ENCODE measurements at places on chromosomes 3 and 15. TPM values are rescaled to one million over a fixed set of nuclear protein-coding genes. Genes with fewer than 3 reads are reported as not detected.

DNA sequence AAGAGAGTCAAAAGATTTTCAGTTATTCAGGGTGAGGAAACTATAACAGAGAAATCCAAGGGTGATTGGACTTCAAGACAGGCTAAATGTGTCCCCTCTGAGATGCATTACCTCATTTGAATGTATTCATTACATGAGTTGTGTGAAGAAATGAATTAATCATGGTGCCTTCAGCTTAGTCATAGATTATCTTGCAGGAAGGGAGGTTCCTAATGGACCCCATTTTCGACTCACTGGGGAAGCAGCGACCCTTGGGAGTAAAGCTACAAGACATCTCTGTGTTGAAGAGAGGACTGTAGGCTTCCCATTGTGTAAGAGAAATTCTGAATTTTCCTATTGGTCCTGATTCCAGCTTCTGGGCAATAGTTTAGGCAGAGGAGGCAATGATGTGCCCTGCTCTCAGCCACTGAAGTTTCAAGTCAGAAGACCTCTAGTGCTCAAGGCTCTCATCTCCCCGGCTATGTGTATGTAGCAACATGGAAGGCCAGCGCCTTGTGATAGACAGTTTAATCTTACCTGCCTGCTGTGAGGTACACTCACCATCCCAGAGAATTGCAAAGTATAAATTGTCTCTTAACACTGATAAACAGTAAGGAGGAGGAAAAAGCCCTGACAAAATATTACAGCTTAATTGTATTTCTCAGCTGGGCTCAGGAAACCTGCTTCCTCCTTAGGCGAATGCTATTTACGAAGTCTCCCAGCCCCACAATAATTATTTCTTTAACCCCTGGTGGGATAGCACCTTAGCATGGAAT lies 133.8 kb downstream of the PDCD6IP start:
- no peak for DNase-seq

GRCh38 chr15:53203454-53203853 lies 413.3 kb upstream of the ONECUT1 start:
- DNase-seq = no peak

- DNase-seq = no peak
These were observed 18.5 kb downstream of the RYK start for GRCh38 chr3:134232151-134232550.

- no peak for DNase-seq
These were observed 609 bp downstream of the RNF13 start for GRCh38 chr3:149813367-149814281.

- no peak for DNase-seq
These were observed 25.3 kb upstream of the ZNF770 start for GRCh38 chr15:35013370-35013769.

GRCh38 chr3:149879872-149880271 lies 66.9 kb downstream of the RNF13 start:
- peak; percentile 88 for DNase-seq

DNA sequence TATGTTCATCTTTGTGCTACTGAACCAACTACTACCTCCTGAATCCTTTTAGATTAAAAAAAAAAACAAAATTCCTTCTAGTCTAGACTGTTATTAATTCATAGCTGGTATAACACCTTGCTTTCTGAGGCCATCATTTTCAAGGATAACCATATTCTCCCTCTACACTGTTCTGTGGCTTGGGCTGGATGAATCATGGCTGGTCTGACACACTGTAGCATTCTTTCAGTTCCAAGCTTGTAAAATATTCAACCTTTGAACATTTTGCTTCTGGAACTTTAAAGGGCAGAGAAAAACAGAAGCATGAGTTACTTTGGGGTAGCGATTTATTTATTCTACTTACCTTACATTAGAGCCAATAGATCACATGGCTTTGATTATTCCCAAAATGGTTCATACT lies 7.6 kb downstream of the HSPBAP1 start:
- no peak for DNase-seq

GRCh38 chr3:117790235-117790987 lies 1080.8 kb downstream of the TUSC7 start:
- DNase-seq = no peak

- DNase-seq = no peak
These were observed 59.1 kb downstream of the SST start for GRCh38 chr3:187610981-187611511.

DNA sequence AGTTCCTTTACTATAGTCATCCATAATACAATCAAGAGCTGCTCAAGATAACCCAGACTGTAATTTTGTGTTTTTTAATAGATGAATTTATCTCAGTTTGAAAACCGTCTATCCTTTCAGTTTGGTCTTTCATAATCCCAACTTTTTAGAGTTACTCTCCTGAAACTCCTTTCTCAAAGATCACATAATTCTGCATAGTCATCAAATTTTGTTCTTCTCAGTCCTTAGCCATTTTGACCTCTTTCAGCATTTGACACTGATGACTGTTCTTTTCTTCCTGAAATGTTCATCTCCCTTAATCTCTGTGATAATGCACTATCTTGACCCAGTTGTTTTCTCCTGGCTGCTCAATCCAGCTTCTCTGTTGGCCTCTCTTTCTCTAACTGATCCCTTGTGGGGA lies 47.5 kb upstream of the RAD51 start:
- no peak for DNase-seq

- DNase-seq = no peak
These were observed 28.4 kb downstream of the IRAK2 start for GRCh38 chr3:10192953-10193691.

The MASP1 gene
- 2.3 TPM for total RNA-seq

The WNT5A gene
- 12.1 TPM for total RNA-seq

- peak; percentile 25 for DNase-seq
These were observed 556.3 kb upstream of the TBL1XR1 start for GRCh38 chr3:177753451-177754155.

- no peak for DNase-seq
These were observed 383.9 kb upstream of the DPH6 start for GRCh38 chr15:35929740-35930444.

The WDR76 gene
- 7.4 TPM for total RNA-seq

The DTWD1 gene
- 22.6 TPM for total RNA-seq

- DNase-seq = no peak
These were observed 858.5 kb upstream of the CFAP20DC start for GRCh38 chr3:59908280-59908679.

DNA sequence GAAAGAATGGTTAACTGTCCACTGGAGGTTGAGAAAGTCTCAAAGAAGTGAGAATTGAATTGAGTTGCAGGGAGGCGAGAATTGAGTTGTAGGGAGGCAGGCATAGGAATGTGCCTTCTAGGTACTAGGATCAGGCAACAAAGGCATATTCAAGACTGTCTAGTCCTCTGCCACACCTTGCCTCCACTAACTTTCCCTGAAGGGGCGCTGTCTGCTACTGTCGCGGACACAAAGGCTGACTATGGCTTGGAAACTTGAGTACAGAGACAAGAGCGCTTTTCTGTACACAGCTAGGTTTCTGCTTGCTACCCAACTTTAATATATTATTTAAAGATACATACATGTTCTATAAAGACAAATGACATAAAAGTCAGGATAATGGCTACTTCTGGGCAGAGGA lies 10.4 kb upstream of the FBXL22 start:
- no peak for DNase-seq

The THAP10 gene
- 3.5 TPM for total RNA-seq

GRCh38 chr3:183584246-183584913 lies 28.9 kb upstream of the KLHL6 start:
- DNase-seq = no peak

GRCh38 chr15:38547255-38547997 lies 17.2 kb downstream of the RASGRP1 start:
- DNase-seq = no peak

- peak; percentile 66 for DNase-seq
These were observed 2.0 kb upstream of the PFKFB4 start for GRCh38 chr3:48558493-48559134.

The GJD2 gene
- total RNA-seq = not detected

GRCh38 chr3:71580636-71581456 lies 2.7 kb downstream of the FOXP1 start:
- DNase-seq = no peak

The MTFMT gene
- total RNA-seq = 15.3 TPM

The ARNT2 gene
- total RNA-seq = 1.7 TPM

The ZNF619 gene
- total RNA-seq = 6.0 TPM

The GALNT15 gene
- total RNA-seq = 75.3 TPM

DNA sequence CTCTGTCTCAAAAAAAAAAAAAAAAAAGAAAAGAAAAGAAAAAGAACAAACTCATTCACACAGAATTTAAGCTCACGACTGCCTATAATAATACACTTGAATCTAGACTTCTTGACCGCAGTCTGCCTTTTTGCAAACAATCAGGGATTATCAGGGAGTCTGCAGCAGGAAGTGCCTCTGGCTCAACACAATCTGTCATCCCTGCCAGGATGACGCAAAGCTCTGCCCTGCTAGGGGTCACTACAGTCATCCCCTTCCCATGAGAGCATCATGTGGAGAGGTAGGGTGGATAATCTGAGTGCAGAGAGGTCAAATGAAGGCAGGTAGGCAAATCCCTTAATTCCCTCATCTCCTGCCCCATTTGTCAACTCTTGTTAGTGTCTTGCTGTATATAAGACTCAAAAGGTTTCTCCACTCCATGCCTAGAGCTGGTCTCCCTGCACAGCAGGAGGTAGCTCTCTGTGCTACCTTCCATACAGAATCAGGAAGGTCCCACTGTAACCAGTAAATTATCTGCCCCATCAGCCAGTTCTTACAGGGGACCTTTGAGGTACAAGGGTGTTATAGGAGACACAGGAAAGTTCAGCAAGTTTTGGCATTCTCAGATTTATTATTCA lies 4.2 kb downstream of the UBAP1L start:
- no peak for DNase-seq

DNA sequence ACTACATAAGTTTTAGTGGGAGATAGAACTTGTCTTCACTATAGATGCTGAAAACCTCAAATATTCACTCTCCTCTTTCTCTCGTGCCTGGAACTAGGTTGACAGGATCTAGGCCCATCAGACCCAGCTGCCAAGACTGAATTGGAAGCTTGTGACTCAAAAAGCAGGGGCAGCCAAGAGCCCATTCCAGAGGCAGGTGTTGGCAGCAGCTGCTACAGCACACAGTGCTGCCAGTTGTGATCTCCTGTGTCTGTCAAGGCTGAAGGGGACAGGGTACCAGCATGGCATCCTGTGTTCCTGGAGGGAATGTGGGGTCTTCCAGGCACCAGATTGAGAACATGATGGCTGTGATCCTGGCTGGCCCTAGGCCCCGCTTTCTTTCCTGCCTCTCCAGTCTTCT lies 92.5 kb upstream of the MB21D2 start:
- no peak for DNase-seq

DNA sequence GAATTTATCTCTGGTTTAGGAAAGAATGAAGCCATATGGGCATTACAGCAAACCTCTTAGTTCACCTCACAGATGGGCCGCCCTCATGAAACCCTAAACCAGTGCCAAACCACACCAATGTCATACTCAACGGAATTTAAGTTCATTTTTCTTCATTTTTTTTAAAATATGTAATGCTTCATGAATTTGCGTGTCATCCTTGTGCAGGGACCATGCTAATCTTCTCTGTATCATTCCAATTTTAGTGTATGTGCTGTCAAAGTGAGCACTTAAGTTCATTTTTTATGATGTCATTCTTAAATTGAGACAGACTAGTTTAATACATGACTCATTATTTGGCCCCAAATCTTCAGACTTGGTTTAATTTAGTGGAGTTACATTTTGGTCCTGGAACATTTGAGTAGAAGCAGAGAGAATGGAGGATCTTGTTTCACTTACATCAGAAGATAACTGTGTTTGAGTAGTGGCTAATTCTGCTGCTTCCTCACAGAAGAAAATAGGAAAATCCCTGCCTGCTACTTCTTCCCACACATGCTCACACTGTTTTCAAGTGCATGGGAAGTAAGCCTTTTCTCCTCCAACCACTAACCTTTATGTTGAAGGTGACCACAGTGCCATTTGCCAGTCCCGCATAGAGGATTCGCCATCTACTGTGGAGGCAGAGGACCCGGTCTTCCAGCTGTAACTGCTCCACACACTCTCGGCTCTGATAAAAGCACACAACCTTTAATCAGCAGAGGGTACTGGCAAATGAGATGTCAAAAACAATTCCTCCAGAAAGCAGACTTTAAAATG lies 63.3 kb downstream of the ZNF106 start:
- DNase-seq = no peak

DNA sequence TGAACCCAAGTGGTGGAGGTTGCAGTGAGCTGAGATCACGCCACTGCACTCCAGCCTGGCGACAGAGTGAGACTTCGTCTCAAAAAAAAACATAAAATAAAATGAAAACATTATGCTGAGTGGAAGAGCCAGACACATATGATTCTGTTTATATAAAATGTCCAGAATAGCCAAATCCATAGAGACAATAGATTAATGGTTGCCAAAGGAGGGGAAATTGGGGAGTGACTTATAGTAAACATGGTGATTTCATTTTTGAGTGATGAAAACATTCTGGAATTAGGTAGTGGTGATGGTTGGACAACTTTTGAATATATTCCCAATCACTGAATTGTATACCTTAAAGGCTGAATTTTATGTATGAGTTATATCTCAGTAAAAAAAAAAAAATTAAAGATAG lies 172.0 kb upstream of the BFSP2 start:
- DNase-seq = no peak

DNA sequence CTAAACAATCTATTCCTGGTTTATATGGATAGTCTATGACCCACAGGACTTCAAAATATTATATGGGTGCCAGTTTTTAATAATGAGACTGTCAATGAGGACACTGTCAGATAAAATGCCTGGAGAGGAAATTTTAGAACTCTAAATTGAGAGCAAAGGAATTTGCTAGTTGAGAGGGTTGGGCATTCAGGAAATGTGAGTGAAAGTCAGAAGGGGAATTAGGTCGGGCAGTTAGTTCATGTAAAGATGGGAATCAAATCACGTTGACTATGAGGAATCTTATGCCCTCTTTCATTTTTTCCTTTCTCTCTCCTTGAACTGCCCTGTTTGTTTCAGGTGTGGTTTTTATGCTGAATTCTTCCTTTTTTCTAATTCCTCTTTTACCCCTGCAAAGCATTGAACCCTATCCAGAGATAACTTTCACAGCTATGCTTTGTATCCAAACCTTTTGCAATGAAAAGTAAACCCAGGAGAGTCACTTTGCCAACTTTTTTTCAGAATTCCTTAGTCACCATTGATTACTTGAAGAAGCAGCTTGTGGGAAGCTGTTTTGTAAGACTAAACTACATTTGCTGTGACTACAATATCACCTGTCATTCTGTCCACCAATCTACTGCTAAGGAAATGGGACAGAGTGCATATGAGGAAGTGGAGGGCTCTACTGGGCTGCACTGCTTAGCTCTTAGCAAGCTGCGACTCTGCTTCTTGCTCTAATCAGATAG lies 27.8 kb downstream of the CHP1 start:
- no peak for DNase-seq

- no peak for DNase-seq
These were observed 11.0 kb downstream of the PGPEP1L start for GRCh38 chr15:98996624-98997023.

- no peak for DNase-seq
These were observed 105.5 kb upstream of the TRIM42 start for GRCh38 chr3:140572334-140572733.

DNA sequence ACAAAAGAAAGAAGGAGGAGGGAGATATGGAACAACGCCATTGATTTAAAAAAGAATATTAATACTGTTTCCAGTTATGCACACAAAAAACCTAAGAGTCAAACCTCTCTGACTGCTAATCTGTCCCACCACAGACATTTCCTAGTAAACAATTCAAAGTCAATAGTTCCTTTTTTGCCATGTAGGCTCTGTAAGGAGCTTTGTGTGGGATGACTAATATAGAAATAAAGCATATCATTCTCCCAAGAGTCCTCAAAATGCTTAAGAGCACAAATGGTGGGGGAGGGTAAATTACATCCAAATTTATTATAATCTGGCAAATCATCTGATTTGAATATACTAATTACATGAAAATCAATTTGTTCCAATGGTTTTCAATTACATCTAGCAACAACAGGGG lies 155.9 kb upstream of the CNTN4 start:
- no peak for DNase-seq

The CPEB1 gene
- total RNA-seq = 0.15 TPM
